Stimulated activated CD4-positive, alpha-beta T cell treated with anti-CD3 and anti-CD28 coated beads, TNF-alpha, amount 100 ng/mL, for 1 hour (primary cell): ENCODE measurements at places on chromosomes 5 and 9.
A peak's percentile ranks its signal among the peaks of the same experiment; 100 is the strongest.

GRCh38 chr9:74281674-74282073 lies 215.5 kb upstream of the RORB start:
- no peak for DNase-seq

DNA sequence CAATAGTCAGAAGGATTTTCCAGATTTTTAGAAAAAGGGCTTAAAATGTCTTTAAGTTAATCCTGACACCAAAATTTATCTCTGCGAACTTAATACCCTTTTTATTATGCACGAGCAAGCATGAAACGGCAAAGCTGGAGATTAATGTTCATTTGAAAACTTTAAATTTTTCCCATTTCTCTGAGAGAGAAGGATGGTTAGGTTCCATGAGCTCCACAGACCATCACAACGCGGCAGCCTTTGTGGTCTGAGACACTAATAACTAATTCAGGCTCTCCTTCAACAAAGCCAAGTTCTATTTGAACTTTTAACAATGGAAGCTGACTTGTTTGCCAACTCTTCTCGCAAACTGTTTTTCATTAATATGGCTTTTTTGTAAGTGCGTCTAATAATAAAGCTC lies 94.7 kb downstream of the MYO10 start:
- DNase-seq: no peak

DNA sequence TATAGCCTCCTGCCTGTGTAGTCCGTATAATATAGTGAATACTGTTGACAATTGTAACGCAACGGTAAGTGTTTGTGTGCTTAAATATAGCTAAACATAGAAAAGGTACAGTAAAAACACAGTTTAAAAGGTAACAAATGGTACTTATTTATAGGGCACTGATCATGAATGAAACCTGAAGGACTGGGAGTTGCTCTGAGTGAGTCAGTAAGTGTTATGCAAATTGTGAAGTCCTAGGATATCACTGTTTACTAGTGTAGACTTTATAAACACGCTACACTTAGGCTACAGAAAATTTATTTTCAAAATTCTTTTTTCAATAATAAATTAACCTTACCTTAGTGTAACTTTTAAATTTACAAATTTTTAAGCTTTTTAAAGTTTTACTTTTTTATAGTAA lies 1090.1 kb downstream of the CDH9 start:
- no peak for DNase-seq

DNA sequence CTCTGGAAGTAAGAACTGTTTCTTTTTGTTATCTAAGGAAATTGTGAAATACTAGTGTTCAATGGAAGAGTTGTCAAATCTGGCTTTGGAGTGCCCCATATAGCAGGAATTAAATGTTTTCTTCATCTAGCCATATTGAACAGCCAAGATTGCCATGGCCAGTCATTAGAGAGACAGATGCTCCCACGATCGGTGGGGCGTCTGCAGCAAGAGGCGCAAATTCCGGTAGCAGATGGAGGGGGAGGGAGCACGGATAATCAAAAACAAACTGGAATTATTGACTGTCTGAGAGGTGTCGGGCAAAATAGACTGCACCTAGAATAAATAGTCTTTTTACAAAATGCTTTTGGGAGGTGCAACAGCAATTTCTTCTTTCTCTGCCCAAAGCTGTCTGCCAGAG lies 139.1 kb upstream of the FSTL4 start:
- DNase-seq: no peak

DNA sequence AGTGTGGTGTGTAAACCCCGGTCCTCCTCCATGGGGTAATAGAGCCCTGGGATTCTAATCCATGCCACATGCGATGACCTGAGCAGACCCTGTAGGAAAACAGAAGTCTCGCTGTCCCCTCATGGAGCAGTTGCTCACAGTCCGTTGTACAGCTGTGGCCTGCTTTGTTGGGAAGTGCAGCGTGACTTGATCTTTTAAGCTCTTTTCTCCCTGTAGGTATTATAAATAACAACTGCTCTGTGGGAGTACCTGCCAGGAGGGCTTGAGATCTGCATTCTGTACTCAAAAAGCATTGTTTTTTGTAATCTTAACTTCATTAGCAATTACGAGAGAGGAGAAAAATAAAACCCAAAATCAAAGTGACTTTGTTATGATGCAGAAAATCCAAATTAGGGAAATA lies 17.3 kb downstream of the MEGF10 start:
- DNase-seq: no peak

DNA sequence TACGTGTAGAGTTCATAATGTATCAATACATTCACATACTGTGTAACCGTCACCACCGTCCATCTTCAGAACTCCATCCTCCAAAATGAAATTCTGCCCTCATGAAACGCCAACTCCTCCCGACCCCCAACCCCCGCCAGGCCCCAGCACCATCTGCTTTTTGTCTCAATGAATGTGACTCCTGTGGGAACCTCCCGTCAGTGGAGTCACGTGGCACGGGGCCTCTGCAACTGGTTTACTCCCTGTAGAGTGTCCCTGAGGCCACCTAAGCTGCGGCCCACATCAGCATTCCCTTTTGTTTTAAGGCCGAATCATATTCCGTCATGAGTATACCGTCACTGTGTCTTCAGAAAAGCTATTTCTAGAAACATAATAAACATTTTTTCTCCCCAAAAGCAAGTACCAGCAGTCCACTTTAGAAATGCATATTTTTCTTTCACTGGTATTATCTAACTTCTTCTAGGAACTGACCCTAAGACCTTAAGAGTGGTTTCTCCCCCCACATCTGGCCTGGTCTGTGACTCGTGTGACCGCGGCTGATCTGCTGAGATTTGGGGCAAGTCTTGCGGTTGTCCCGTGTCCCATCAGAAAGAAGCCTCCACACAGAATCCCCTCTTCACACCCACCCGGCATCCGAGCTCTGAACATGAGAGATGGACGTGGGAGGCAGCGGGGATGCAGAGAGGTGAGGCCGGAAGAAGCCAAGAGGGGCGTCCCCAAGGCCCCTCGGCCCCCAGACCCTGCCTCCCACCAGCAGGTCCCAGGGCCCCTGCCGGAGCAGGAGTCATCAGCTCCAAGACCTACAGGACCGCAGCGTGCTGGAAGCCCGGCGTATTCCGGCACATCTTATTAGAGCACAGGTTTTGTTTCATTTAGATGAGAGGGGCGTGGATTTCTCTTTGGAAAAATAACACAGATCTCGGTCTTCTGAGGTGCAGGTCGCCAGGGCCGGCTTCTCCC lies 38.3 kb downstream of the SLC6A3 start:
- DNase-seq: no peak

- no peak for DNase-seq
Observed at GRCh38 chr5:111299831-111300432, 75.7 kb downstream of the CAMK4 start.

GRCh38 chr9:2984491-2984890 lies 140.6 kb upstream of the PUM3 start:
- no peak for DNase-seq

- no peak for DNase-seq
Observed at GRCh38 chr9:123865226-123866000, 64.5 kb downstream of the DENND1A start.

DNA sequence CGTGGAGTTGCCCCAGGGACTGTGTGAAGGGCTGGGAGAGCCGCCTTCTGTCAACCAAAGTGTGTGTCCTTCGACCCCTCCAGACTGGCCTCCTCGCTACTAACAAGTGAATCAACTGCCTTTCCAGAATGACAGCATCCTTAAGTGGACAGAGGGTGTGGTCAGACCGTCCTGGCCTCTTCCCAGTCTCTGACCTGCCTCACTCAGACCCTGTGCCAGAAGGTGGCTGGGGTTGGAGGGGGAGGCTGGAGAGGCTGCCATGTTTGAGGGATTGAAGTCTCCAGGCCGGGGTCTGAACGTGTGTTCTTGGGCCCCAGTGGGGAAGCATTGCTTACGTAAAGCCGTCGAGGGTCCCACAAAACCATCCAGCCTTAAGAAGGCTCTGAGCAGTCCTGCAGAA lies 389.3 kb upstream of the IRX4 start:
- no peak for DNase-seq

DNA sequence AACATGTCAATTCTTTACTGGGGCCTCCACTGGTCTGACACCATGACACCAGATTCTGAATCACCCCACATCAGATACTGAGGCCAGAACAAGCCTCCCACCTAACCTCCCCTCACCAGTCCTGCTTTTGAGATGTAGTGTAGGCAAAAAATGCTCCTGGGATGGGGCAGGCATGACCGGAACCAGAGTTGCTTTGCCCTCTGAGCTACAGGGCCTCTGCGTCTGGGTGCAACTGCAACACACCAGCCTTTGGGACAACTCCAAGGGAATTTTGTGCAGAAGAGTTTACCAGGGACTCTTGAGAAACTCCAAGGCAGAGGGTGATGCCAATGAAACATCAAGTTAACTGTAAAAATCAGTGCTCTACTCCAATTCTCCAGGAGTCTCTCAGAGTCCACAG lies 79.4 kb downstream of the SIL1 start:
- no peak for DNase-seq

- no peak for DNase-seq
Observed at GRCh38 chr5:149265597-149265996, 6.1 kb upstream of the AFAP1L1 start.

GRCh38 chr5:2917524-2917923 lies 166.0 kb upstream of the IRX2 start:
- no peak for DNase-seq

DNA sequence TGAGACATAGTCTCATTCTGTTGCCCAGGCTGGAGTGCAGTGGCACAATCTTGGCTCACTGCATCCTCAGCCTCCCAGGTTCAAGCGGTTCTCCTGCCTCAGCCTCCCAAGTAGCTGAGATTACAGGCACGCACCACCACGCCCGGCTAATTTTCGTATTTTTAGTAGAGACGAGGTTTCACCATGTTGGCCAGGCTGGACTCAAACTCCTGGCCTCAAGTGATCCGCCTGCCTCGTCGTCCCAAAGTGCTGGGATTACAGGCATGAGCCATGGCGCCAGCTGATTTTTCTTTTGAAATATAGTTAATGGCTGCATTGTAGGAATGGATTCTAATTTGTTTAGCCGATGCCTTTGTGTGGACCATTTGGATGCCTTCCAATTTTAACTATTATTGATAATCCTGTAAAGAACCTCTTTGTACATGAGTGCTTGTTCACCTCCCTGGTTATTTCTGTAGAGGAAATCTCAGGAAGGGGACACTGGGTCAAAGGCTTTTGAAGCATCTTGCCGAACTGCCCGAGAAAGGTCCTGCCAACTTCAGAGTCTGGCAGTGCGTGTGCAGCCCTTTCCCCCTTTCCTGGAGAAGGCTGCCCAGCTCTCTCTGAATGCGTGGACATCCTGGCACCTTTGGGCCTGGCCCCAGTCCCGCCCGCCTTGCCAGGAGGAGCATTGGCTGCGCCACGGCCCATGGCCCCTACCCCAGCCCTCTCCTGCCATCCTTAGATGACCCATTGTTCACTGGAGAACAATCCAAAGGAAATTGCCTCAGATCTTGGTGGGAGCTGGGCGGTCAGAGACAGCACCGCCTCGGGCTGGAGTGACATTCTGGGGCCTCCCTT lies 8.9 kb upstream of the NUP214 start:
- no peak for DNase-seq

DNA sequence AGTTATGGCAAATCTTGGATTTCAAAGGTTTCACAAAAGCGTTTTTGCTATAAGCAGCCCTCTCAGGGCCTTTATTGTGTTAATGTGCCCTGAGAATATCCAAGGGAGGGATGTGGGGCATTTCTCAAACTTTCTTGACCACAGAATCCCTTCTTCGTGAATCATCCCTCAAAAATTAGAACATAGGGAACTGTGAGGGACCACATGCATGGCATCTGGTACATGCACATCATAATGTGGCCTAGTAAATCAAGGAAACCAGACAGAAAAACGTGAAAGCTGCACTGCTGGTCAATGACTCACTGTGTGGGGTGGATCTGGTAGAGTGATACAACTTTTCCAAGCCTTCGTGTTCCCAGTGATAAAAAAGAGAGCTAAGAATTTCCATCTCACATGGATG lies 22.4 kb downstream of the DDX31 start:
- DNase-seq: no peak

GRCh38 chr5:155540000-155540595 lies 526.5 kb downstream of the KIF4B start:
- no peak for DNase-seq

DNA sequence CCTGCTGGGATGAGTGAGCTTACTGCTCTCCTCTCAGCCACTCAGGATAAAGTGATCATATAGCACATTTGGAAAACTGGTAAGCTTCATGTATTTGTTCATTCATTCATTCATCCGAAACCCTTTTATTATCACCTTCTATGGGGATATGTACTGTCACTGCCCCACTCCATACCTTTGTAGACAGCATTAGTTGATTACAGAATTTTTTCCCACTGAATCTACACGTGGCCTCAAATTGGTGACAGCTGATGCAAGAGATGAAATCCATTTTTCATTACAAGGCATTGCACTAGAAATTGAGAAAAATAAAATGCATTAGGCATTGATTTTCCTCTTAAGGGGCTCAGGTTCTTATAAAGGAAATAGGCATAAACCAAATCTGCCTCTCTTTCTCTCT lies 9.7 kb downstream of the GRIA1 start:
- DNase-seq: no peak

GRCh38 chr9:127910613-127911205 lies 6.1 kb downstream of the ST6GALNAC4 start:
- DNase-seq: no peak

GRCh38 chr9:137046088-137046787 lies at the start of gene NPDC1:
Gene NPDC1 (minus strand): TSS chr9:137046177. CDS start chr9:137045989, 188 bp downstream.
- DNase-seq: peak; percentile 51

DNA sequence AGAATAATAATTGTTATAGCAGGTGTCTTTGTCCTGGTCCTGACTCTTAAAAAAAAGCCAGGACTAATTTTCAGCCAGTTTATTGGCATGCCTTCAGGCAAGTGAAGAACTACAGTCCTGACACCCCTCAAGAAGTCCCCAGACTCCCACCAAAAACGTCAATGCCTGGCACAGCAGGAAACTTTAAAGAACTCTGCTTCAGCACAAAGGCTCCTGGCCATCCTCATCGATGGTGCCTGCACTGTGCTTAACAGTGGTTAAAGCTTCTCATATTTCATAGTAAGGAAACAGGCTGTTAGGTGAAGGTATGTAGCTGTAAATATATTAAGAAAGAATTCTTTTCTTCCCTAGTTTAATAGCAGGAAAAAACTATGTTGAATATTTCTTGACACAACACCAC lies 280.1 kb upstream of the PUM3 start:
- no peak for DNase-seq

GRCh38 chr5:179314606-179315355 lies 30.5 kb downstream of the ADAMTS2 start:
- no peak for DNase-seq

GRCh38 chr5:29697785-29698414 lies 1495.6 kb upstream of the CDH6 start:
- DNase-seq: no peak

- DNase-seq: no peak
Observed at GRCh38 chr5:77282337-77283027, 72.0 kb downstream of the PDE8B start.

- DNase-seq: no peak
Observed at GRCh38 chr9:125176636-125177035, 13.0 kb downstream of the PPP6C start.

DNA sequence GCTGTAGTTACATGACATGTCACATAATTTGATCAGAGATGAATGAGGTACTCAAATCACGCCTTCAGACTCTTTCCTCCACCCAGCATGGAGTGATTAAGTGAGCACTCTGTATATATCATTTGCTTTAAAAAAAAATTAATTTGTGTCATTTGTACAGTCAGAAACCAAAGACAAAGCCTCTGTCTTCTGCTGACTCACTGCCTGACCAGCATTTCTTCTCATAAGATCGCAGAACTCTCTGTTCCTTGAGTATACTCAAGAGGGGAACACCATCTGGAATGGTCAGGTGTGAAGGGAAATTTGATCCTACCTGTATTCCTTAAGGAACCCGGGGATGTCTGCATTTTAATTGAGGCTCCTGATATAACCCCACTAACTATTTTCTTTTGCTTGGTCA lies 254.4 kb downstream of the FAM114A2 start:
- no peak for DNase-seq

GRCh38 chr5:33516421-33516820 lies 75.7 kb downstream of the TARS1 start:
- DNase-seq: no peak
